ENCODE measurements at places on chromosomes 2 and 18.
A peak's percentile ranks its signal among the peaks of the same experiment; 100 is the strongest.

- DNase-seq: no peak
These were observed 74.7 kb downstream of the PIAS2 start for GRCh38 chr18:46842583-46842982.

- DNase-seq: no peak
These were observed 102.4 kb upstream of the SCN1A start for GRCh38 chr2:166230024-166230723.

DNA sequence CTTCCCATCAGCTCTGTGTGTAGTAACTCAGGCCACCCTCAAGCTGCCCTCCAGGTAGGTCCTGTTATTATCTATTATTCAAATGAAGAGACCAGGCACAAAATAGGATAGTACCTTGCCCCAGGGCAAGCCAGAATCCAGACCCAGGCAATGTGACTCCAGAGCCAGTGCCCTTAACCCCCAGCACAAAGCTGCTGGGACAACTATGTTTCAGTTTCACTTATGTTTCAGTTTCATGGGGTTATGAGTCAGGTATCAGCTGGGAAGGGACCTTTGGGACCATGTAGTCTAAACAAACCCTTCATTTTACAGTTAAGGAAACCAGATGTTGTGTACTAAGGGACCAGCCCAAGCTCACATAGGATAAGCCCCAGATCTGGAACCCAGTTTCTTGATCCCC is 10.0 kb downstream of the HK2 start:
- no peak for DNase-seq

GRCh38 chr2:122670897-122671296 is 915.4 kb downstream of the TSN start:
- DNase-seq: no peak

GRCh38 chr2:199814101-199814816 is 36.7 kb downstream of the FTCDNL1 start:
- no peak for DNase-seq

DNA sequence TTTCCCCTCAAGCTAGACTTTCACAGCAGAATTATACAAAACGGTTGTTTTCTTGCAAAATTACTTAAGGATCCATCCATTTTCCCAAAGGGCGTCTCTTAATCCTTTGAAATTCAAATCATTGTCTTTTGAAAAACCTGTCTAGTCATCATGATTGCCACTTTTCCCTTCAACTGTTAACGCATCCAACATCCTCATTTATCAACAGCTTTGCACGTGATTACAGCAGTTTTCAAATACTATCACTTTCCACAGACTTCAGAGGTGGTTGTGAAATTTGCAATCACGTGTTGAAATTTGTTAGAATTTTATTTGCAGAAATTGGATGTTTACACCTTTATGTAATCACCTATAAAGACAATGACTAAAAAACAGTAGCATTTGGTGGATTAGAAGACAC is 304.4 kb upstream of the SLC39A10 start:
- DNase-seq: no peak

DNA sequence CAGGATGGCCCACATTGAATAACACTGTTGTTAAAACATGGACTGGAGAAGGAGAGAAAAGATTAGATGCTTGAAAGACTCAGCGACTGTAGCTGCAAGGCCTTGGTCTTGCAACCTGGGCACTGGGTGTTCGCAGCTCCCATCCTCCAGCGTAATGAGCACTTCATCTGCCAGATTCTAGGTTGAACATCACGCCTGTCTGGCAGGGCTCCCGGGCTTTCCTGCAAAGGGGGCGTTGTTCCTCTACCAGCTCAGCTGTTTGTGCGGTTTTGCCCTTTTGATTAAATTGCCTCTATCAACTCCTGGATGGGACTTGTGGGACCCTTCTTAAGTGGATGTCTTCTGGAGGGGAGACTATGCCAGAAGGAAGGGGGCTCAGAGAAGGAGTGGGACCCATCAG is 215.4 kb downstream of the KLHL29 start:
- DNase-seq: no peak

DNA sequence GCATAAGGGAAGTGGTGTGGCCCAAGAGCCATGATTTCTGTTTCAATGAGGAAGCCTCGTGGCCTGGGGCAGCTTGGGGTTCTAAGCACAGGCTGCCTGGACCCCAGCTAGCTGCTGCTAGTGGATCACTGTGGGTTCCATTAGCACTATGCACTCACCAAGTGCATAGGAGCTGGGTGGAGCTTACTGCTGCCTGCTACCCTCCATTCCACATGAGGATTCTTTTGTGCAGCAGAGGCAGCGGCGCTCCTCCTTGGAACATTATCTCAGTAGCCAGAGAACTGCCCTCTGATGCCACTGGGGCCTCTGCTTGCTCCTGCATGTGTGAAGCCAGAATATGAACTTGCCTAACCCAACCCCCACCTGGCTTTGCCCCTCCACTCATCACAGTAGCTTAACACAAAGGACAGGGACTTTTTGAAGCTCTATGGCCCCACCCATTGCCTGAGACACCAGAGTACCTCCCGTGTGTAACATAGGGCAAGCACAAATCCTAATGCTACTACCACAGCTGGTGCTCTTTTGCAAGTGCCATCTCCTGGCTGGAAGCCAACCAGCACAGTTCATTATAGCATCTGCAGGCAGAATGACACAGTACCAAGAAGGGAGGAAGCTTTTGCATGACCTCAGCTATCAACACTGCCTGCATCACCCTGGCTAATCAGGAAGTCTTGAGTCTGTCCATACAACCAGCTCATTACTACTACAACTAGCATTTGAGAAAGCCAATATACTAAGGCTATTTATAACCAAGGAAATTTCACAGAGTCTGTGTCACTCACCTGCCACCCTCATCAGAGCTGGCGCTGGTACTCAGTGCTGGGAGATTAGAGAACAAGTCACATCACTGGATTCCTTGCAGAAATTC is 297.0 kb upstream of the GULP1 start:
- DNase-seq: peak; percentile 32

Data from D341Med (cell line).